ENCODE measurements at places on chromosomes 1 and 21.
A peak's percentile ranks its signal among the peaks of the same experiment; 100 is the strongest.

- DNase-seq = no peak
These were observed 55.1 kb upstream of the CR2 start for GRCh38 chr1:207398986-207399385.

DNA sequence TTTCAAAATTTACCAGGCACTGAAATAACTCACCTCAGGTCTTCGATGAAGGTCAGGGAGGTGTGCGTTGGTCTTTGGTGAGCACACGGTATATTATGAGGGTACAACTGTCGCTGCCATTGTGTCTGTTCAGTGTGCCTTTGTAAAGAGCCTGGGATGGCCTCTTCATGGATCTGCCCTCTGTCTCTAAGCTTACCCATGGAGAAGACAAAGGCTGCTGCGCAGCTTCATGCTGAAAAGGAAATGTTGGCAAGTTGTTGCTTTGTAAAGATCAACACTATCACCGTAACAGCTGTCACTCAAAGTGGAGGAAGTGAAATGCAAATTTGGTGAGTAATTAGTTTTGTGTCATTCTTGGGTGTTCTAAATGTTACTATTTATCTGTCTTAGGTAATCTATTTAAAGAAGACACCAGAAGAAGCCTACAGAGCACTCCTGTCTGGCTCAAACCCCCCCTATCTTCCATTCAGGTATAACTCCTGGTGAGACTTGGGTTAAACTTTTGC lies 71.6 kb downstream of the CDC14A start:
- DNase-seq = no peak

DNA sequence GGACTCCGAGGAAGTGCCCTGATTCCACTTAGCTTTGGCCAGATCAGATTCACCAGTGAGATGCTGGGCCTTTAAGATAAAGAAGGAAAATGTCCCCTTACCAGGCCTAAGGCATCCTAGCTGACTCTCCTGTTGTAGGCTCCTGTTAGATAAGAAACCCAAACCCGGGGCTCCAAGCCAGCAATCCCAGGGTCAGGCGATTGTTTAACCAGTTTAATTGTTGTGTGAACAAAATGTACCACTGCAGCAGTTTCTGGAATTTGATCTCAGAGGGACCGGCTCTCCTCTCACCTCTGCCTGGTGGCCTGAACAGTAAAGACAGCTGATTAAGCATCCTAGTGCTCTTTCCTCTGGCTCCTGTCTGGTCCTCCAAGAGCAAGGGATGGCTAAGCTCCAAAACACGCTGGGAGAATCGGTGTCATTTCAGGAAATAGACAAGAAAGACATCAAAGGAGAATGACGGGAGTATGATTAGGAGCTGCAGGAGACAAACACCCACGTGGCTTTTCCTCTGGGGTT lies 9.3 kb upstream of the KLHDC8A start:
- no peak for DNase-seq

DNA sequence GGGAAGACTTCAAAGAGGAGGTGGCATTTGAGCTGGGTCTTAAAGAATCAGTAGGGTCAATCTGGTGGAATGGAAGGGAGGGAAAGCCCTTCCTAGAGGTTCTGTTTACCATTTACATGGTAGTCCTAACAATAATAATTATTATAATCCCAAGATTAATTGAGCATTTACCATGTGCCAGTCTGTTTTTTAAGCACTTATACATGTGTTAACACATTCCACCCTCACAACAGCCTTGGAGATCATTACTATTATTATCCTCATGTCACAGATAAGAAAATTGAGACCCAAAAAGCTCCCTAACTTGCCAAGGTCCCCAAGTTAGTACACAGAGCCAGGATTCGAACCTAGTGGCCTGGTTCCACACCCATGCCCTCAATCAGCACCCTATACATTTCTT lies 10.8 kb downstream of the GLIS1 start:
- DNase-seq = no peak

- no peak for DNase-seq
These were observed 96.2 kb upstream of the EDN2 start for GRCh38 chr1:41580520-41581172.

DNA sequence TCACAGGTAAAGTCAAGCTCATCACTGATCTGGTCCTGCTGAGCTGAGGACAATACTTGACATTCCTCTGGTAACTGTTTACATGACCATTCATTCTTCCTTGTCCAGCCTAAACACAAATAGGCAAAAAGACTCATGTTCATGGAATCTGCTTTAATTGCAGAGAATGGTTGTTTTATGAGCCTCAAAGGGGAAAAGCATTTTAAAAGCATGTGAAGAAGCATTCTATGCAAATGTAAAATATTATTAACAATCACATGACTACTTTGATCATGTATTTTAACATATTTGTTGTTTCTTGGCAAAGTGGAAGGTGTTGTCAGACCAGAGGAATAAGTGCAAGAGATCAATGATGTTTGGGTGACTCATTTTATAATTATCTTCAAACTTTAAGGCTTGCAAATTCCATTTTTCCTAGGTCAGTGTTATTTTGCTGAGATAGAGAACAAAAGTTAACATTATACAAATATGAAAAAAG lies 133.7 kb downstream of the RUNX1 start:
- no peak for DNase-seq

DNA sequence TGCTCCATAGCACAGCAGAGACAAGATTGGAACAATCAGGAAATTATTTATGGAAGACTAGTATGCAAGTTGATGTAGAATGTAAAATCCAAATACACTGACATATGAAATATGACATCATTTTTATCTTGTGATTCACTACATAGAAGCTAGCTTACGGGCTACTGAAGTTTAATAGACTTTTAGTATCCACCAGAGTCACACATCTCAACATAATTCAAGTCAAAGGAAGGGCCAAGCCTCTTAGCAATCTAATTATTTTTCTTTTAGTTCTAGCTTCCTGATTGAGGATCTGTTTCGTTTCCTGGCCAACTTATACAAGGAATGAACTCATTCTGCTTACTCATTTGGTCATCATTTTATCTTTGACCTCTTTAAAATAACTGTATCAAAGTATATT lies 234.4 kb upstream of the CHRM3 start:
- DNase-seq = no peak

GRCh38 chr1:44621841-44622286 lies 52.4 kb downstream of the TMEM53 start:
- DNase-seq = no peak

DNA sequence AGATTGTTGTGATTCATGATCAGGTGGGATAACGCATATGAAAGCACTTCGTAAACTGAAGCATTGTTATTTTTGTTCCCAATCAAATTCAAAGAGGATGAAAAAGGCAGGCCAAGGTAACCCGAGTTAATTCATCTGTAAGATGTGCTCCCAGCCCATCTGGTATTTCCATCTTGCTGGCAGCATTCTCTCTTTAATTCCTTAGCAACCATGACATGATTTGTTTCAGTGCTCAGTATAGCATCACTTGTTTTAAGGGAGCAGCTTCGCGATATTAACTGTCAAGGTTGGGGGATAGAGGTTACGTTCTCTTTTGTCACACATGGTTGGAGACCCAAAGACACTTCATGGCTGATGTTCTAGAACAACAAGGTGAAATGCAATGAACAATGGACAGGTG lies 6.4 kb downstream of the TSPAN2 start:
- no peak for DNase-seq

GRCh38 chr1:176157995-176158394 lies 49.1 kb downstream of the COP1 start:
- no peak for DNase-seq

DNA sequence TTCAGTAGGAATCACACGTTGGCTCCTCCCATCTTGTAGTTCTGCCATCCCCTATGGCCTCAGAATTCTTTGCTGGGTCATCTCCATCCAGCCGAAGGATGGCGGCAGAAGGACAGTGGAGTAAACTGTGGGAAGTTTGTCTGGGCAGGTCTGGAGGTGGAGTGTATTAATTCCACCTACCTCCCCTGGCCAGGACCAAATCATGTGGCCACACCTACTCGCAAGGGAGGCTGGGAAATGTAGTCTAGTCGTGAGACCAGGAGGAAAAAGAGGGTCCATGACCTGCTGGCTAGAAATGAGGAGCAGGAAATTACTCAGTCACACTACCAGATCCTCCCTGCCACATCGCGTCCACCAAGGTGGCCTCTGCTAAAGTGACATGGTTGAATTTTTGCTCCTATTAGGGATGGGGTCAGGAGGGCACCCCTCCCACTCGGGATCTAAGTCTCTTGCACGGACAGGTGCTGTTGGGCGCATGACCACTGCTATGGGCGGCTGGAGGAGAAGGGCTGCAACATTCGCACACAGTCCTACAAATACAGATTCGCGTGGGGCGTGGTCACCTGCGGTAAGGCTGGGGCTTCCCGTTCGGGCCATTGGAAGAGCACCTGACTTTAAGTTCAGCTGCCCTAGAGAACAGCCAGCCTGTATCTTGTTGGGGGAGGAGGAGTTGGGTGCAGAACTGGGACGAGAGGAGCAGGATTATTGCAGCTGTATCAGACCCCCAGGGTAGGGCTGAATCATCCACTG lies 19.5 kb downstream of the PLA2G5 start:
- DNase-seq = no peak

- no peak for DNase-seq
These were observed 45.5 kb upstream of the ECE1 start for GRCh38 chr1:21335750-21336224.

DNA sequence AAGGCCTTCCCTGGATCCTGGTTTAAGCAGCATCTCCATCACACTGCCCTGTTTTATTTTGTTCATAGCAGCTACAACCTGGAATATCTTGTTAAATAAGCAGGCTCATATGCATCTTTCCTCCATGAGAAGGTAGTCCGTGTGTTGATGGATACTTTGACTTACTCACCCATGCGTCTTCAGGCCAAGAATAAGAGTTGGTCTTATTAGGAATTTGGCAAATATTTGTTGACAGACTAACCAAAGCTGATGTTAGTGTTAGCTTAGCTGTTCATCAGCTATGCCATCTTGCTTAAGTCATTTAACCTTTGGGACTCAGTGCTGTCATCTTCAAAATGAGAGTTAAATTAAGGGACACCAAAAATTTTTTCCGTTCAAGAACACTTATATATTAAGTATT lies 59.2 kb downstream of the SASS6 start:
- no peak for DNase-seq

DNA sequence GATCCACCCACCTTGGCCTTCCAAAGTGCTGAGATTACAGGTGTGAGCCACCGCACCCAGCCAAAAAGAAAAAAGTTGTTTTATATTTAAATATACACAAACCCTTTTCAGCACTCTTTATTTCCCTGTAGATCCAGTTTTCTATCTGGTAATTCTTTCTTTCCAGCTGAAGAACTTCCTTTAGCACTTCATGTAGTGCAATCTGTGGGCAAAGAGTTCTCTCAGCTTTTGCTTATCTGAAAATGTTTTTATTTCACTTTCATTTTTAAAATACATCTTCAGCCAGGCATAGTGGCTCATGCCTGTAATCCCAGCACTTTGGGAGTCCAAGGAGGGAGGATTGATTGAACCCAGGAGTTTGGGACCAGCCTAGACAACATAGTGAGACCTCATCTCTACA lies 28.5 kb upstream of the HYI start:
- no peak for DNase-seq

GRCh38 chr21:38911484-38912101 lies 105.9 kb downstream of the ETS2 start:
- no peak for DNase-seq

- DNase-seq = no peak
These were observed 205.1 kb upstream of the RUNX1 start for GRCh38 chr21:35254006-35254764.

- no peak for DNase-seq
These were observed 2.8 kb upstream of the MIXL1 start for GRCh38 chr1:226220473-226221189.

DNA sequence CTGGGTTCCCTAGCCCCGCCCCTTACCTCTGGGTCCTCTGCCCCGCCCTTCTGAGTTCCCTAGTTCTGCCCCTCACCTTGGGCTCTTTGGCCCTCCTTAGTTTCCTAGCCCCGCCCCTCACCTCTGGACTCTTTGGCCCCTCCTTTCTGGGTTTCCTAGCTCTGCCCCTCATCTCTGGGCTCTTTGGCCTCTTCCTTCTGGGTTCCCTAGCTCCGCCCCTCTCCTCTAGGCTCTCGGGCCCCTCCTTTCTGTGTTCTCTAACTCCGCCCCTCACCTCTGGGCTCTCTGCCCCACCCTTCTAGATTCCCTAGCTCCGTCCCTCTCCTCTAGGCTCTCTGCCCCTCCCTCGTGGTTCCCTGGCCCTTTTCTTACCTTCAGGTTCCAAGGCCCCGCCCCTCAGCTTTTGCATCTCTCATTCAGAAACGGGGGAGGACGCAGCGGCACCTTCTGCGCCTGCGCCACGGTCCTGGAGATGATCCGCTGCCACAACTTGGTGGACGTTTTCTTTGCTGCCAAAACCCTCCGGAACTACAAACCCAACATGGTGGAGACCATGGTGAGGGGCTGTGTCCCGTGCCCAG lies 88.5 kb downstream of the PTPRU start:
- no peak for DNase-seq

DNA sequence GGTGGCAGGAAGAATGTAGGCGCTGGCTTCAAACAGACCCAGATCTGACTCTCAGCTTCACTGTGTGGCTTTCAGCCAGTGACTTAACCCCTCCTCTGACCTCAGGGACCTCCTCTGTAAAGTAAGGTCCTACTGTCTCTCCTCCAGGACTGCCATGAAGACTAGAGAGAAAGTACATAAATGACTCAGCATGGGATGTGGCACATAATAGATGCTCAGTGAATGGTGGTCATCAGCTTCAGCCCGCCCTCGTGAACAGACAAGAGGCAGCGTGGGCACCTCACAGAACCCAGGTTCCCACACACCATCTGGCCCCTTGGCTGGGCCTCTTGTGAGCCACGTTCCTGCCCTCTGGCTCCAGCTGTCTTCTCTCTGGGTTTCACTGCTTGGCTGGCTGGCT lies 126.0 kb downstream of the SYF2 start:
- DNase-seq = no peak

GRCh38 chr1:42335050-42335808 lies at the start of gene FOXJ3:
FOXJ3 (minus strand) TSS chr1:42335235; CDS start chr1:42311093, 24,142 bp downstream.
- peak; percentile 97 for DNase-seq

- DNase-seq = peak; percentile 82
These were observed 83.1 kb downstream of the HHIPL2 start for GRCh38 chr1:222464841-222465210.

GRCh38 chr21:42455196-42455595 lies 40.8 kb downstream of the RSPH1 start:
- no peak for DNase-seq

- no peak for DNase-seq
These were observed 38.9 kb downstream of the ATP1A1 start for GRCh38 chr1:116411784-116412479.

GRCh38 chr1:22914633-22915217 lies 57.9 kb downstream of the LACTBL1 start:
- no peak for DNase-seq

GRCh38 chr21:45040157-45040711 lies 34.1 kb upstream of the ADARB1 start:
- DNase-seq = no peak

GRCh38 chr1:167905182-167905581 lies 8.8 kb downstream of the ADCY10 start:
- DNase-seq = no peak

Measured in activated T-cell treated with anti-CD3 and anti-CD28 coated beads, Interleukin-2, amount 50 U/mL, for 24 hours (primary cell).